Prostate gland (tissue), 2 donors: ENCODE measurements at places on chromosomes 13 and 19.

GRCh38 chr13:29159871-29160270 is 339.7 kb downstream of the MTUS2 start:
- H3K4me1 ChIP-seq: no peaks in the 10 kb centered on the region
- H3K4me3 ChIP-seq: no peak overlapping the region
- no peaks in the 10 kb centered on the region for H3K36me3 ChIP-seq
- H3K27me3 ChIP-seq: no peaks in the 10 kb centered on the region

GRCh38 chr19:31499281-31500196 is 150.3 kb upstream of the TSHZ3 start:
- H3K27ac ChIP-seq: no peak overlapping the region
- no peaks in the 10 kb centered on the region for H3K4me1 ChIP-seq
- no peak overlapping the region for H3K4me3 ChIP-seq
- peak; percentile 2 for DNase-seq
- H3K27me3 ChIP-seq: no peaks in the 10 kb centered on the region

DNA sequence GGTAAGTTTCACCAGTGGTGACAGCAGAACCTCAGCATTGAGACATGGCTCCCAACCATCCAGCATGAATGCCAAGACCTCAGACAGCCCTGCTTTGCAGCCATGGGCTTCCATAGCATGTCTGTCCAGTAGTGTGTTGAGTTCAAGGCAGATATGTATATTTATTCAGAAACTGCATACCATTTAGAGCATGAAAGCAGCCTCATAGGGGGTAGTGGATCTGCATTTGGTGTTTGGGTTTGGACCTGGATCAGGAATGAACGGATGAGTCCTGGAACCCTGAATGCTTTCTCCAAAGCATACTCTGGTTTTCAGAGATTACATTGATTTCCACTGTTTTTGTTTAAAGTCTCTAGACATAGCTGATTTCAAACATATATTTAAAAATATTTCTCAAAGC is 114.3 kb downstream of the ESD start:
- H3K27ac ChIP-seq: no peak overlapping the region
- no peak for DNase-seq
- H3K36me3 ChIP-seq: no peaks in the 10 kb centered on the region
- no peaks in the 10 kb centered on the region for H3K4me1 ChIP-seq

GRCh38 chr13:40457929-40458719 is 208.3 kb downstream of the FOXO1 start:
- H3K27me3 ChIP-seq: no peaks in the 10 kb centered on the region
- H3K4me1 ChIP-seq: no peaks in the 10 kb centered on the region
- no peak overlapping the region for H3K4me3 ChIP-seq
- H3K36me3 ChIP-seq: no peaks in the 10 kb centered on the region
